ENCODE measurements at places on chromosomes 2 and 18.

- no peak for DNase-seq
These were observed 210.7 kb downstream of the MTX2 start for GRCh38 chr2:176479961-176480360.

DNA sequence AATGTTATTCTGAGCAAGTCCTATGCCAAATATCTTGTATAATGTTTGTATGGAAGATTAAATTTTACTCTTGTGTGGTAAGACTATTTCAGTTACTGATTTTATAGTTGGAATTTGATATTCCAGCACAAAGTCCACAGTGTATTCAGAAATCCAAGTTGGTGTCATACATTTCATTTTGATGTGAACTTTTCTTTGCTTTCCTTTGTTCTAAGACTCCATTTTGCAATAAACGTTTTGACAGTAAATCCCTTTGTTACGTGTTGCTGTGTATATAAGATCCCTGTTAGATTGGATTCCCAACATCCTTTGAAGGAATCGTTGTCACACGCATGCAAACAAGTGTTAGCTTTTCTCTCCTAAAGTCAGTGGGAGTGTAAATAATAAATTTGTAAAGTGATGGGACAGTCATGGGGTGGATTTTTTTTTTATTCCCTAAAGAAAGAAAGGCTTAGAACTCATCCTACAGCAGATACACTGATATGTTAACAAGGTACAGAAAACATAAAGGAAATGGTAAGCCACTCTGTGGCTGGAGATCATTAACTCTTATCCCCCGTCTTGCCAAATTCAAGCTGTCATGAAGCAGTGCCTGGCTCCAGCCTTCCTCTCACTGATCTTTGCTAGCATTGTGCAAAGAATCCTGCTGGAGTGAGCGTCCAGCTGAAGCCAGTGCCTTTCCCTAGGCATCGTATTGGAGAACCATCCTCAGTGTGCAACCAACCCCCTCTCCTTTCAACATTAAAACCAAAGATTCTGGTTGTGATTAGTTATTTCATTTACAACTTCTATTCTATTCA lies 127.6 kb upstream of the CDCA7 start:
- no peak for DNase-seq

- DNase-seq, result no peak
These were observed 52.9 kb upstream of the LINC00305 start for GRCh38 chr18:64201781-64202180.

DNA sequence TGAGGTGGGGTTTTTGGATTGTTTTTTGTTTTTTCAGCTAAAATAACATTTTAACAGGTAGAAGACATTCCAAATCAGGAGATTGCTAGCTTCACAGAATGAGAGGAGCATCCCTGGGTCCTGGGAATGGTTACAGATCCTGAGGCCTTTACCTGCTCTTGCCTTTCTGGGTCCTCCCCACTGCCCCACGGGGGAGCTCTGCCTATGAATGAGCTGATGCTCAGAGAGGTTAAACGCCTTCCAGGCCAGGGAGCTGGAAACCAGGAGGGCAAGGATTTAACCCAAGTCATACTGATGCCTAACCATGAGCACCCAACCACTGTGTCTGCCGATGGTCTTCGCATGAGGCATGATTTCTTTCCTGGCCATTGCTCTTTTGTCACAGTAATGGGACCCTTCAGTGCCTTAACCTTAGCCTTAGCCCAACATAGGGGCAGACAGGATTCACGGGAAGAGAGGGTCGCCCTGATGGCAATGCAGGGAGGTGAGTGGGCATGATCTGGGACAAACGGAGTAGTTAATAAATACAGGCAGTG lies 16.1 kb downstream of the MOCOS start:
- DNase-seq, result no peak

DNA sequence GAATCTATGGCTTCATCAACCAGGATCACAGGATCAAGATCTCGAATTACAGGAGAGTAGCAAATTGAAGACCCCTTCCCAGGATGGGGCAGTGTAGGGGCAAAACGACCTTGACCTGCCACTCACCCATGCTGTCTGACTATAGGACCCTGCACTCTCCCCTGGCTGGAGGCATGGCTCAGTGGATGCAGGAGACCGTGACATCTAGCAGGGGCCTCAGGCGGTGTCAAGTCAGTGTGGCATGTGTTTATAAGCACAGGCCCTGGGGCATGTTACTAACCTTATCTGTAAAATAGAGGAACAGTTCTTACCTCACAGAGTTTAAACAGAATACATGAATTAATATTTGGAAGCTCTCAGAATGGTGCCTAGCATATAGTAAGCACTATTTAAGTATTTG lies 3.5 kb downstream of the HAAO start:
- no peak for DNase-seq

- no peak for DNase-seq
These were observed 100.1 kb downstream of the TSN start for GRCh38 chr2:121855510-121855909.

Data from stimulated activated CD8-positive, alpha-beta memory T cell treated with anti-CD3 and anti-CD28 coated beads, Interleukin-7, amount 100 ng/mL, for 1 hour (primary cell).